NAMALWA (cell line): ENCODE measurements at places on chromosomes 7 and 10.

DNA sequence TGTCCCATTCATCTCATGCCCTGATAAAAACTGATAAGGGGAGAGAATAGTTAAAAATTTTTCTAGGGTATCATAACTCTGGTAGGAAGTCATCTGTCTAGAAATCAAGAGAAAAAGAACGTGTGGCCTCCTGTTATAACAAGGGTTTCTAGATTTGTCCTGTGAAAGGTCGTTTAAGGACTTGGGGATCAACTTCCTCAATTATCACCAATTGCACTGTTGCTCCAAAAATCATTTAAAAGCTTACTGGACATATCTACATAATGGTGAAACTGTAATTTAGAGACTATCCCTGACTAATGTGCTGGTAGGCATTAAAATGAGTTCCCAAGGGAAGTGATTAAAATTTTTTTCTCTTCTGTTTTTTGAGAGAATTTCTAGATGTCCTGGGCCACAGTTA lies 58.2 kb downstream of the GPR141 start:
- no peak for DNase-seq

DNA sequence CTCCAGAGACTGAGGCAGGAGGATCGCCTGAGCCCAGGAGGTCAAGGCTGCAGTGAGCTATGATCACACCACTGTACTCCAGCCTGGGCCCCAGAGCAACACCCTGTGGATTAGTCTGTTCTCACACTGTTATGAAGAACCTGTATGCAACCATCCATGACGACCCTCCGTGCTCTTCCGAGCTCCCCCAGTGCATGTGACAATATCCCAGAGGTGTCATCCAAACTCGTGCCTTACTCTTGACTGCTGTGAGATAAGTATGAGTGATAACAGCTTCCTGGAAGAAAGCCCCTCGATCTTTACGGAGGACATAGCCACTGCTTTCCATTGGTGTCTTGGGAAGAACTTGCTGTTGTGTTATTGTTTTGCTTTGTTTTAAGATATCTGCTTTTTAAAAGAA lies 591.9 kb downstream of the GALNT17 start:
- DNase-seq = no peak

GRCh38 chr7:96548664-96549063 lies 161.0 kb downstream of the SEM1 start:
- DNase-seq = no peak

GRCh38 chr10:102375867-102376266 lies 19.6 kb upstream of the NFKB2 start:
- DNase-seq = no peak

DNA sequence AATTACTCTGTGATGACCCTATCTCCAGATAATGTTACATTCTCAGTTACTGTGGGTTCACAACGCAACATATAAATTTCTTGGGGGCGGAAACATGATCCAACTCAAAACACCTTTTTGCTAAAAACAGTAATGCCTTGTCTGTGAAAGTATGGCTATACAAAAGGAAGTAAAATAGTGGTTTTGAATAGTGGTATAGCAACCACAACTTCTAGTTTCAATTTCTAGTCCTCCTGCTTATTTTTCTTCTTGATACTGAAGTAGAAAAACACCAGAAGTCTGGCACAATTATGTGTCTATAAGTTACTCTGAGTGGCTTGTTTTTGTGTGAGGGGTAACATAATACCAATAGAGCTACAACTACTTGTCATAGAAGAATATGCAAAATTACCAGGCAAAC lies 21.5 kb upstream of the ZNF800 start:
- peak; percentile 51 for DNase-seq

DNA sequence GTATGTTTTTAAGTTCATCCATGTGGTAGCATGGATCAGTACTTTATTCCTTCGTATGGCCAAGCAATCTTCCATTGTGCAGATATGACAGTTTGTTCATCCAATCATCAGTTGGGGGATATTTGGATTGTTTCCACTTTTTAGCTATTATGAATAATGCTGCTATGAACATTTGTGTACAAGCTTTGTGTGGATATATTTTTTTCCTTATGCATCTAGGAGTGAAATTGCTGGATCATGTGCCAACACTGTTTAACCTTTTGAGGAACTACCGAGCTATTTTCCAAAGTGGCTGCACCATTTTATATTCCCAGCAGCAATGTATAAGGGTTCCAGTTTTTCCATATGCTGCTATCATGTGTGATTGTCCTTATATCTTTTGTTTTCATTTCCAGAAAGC lies 140.1 kb downstream of the HIBADH start:
- no peak for DNase-seq

DNA sequence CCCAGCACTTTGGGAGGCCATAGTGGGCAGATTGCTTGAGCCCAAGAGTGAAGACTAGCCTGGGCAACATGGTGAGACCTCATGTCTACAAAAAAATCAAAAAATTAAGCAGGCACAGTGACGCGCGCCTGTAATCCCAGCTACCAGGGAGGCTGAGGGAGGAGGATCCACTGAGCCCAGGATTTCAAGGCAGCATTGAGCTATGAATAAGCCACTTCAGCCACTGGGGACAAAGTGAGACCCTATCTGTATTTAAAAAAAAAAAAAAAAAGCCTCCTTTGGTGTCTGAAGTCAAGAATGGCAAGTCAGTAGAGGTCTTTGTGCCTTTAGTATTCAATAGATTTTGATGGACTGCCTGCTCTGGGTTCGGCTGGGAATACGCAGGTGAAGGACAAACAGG lies 85.7 kb downstream of the RALA start:
- no peak for DNase-seq

GRCh38 chr7:77467408-77467807 lies 51.3 kb upstream of the GSAP start:
- no peak for DNase-seq

DNA sequence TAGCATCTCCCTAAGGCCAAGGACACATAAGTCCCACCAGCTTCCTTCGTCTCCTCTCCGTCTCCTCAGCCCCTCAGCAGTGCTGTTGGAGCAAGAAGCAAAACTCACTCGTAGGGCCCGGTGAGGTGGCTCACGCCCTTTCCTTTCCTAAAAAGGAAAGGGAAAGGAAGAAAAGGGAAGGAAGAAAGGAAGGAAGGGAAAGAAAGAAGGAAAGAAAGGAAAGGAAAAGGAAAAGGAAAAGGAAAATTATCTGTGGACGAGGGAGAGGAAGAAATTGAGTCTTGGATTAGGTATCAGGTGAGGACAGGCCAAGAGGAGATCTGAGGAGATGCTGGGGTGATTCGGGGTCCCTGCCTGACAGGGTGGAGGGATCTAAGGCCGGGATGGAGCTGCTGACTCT lies 3.1 kb upstream of the ZNF316 start:
- DNase-seq = no peak

DNA sequence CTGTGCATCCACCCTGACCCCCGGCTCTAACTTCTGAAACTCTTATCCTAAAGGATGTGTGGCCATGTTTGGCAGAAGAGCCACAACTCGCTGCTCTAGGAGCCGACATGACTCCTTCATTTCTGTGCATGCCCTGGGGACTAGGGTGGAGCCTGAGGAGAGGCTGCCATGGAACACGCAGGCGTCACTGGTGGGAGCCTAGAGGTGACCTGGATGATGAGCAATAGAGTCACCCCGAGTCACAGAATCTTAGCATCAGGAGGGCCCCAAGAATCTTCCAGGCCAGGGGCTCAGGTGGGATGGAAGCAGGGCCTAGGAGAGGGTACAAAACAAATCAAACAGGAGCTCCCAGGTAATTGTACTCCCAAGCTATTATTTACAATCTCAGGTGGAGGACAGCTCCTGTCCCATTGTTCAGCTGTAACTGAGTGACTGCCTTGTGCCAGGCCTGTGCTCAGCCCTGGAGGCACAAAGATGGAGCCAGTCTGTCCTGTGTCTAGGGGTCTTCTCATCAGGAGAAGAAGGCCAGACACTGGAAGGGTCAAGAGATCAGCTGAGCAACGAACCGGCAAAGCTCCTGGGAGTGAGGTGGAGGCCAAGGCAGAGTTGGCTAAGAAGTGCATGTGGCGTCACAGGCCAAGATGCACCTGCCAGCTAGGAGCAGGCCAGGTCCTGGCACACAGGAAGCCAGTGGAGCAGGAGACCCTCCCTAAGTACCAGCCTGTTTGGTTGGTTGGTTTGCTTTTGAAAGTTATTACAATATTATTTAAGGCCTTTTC lies 5.8 kb upstream of the ZNF22 start:
- no peak for DNase-seq

GRCh38 chr10:28113202-28113601 lies 114.3 kb upstream of the ODAD2 start:
- DNase-seq = no peak
